ENCODE measurements at places on chromosomes 16 and 17.

DNA sequence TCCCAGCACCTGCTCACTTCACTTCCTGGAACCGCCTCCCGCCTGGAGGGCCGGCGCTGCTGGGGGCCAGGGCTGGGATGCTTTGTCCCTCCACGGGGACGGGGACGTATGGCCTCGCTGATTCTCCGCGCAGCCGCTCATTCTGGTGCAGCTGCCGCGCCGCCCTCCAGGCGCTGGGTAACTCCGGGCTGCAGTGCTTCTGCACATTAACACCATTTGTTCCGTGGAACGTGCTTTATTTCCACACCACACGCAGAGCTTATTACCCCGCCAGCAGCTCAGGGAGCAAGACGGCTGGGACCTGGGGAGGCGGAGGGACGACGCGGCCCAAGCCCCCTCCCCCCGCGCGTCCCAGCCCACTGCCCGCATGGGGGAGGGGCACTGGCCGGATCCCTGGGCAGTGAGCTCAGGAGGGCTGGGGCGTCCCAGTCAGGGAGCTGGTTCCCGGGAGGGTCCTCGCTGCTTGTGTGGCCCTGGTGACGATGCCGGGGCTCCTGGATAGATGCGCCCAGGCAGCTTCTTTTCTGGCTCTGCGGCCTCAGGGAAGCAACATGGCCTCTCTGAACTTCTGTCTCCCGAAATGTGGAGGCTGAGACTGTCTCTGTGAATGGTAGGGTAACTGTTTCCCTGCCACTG lies 45.4 kb upstream of the ACSF3 start:
- no peak for DNase-seq

DNA sequence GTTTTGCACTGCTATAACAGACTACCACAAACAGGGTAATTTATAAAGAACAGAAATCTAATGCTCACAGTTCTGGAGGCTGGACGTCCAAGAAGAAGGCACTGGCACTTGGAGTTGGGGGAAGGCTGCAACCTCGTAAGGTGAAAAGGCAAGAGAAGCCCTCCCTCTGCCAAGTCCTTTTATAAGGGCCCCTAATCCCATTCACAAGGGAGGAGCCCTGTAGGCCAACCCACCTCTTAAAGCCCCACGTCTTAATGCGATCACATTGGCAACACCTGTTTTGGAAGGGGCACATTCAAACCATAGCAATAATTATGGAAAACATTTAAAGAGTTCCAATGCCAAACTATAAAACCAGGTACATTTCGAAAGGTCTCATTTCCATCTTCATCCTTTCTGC lies 5.2 kb downstream of the PKD1L3 start:
- no peak for DNase-seq

GRCh38 chr16:31528523-31529107 lies 915 bp downstream of the AHSP start:
- peak; percentile 24 for DNase-seq

GRCh38 chr16:60060731-60061130 lies 1326.6 kb upstream of the GOT2 start:
- DNase-seq, result peak; percentile 17

GRCh38 chr16:12917653-12918052 lies 16.3 kb downstream of the SHISA9 start:
- DNase-seq, result no peak

GRCh38 chr17:57068222-57068658 lies 16.8 kb upstream of the AKAP1 start:
- no peak for DNase-seq

GRCh38 chr17:36544044-36544306 lies 744 bp upstream of the GGNBP2 start:
- DNase-seq, result no peak

DNA sequence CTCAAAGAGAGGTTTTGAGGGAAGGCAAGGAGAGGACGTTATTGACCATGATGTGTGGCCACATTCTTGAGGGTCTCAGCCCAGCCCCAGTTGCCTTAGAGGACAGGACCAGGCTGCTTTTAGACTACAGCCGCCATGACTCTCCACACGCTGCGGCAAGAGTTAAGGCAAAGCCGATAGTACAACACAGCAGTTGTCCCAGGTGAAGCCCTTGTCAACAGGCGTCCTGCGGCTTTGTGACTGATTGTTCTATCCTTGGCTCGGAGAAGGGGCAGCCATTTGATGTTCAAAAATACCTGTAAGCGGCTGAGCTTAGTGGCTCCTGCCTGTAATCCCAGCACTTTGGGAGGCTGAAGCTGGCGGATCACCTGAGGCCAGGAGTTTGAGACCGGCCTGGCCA lies 28.8 kb downstream of the TMEM92 start:
- DNase-seq, result no peak

- DNase-seq, result no peak
These were observed 48.1 kb downstream of the RMI2 start for GRCh38 chr16:11393366-11393765.
